Breast epithelium (tissue), 4 donors: ENCODE measurements at places on chromosomes 12 and 14.
A peak's percentile ranks its signal among the peaks of the same experiment; 100 is the strongest.

DNA sequence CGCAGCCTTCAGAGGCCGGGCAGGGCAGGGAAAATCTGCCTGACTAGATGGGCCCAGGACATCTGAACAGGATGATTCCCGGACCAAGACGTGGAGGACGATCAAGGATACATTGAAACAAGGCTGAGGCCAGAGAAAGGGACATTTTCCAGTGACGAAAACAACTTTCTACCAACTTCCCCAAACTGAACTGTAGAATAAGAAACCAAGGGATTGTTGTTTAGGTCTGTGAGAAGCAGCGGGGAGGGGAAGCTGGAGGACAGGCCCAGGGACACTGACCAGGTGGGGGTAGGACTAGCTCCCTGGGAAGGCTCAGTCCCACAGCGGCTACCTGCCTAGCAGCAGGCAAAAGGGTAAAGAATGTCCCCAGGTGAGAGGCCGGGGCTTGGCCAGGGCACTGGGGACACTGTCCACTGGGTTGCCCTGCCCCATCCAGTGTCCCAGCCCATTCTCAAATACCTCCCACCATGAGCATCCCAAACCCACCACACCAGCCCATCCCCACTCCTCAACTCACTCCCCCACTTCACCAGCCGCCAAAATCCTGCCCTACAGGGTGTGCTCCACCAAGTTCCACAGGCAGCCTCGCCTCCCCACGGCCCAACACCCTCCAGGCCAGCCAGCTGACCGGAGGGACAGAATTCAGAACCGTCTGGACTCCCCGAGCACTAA, 995 bp downstream of the TNFRSF1A start:
- no peak for DNase-seq
- peaks cover 16% of the 10 kb centered on the region for H3K4me1 ChIP-seq
- H3K27ac ChIP-seq: peak overlapping the region; percentile 98
- peak overlapping the region; percentile 89 for H3K4me3 ChIP-seq

- H3K27ac ChIP-seq: no peak overlapping the region
- H3K4me1 ChIP-seq: no peaks in the 10 kb centered on the region
- no peak overlapping the region for H3K4me3 ChIP-seq
- no peaks in the 10 kb centered on the region for H3K27me3 ChIP-seq
- no peaks in the 10 kb centered on the region for H3K36me3 ChIP-seq
Observed at GRCh38 chr14:89382901-89383845, 33.9 kb downstream of the FOXN3 start.

DNA sequence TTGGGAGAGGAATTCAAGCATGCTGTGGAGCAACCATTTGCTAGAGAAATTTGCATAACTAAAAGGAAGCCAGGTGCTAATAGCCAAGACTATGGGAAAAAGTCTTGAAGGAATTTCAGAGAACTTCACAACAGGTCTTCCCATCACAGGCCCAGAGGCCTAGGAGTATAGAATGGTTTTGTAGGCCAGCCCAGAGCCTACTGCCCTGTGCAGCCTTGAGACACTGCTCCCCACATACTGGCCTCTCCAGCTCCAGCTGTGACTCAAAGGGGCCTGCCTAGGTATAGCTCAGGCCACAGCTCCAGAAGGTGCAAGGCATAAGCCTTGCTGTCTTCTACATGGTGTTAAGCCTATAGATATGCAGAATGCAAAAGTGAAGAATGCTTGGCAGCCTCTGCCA, 227.1 kb downstream of the SLC2A13 start:
- H3K27ac ChIP-seq: no peak overlapping the region
- no peaks in the 10 kb centered on the region for H3K4me1 ChIP-seq

- peaks cover 2% of the 10 kb centered on the region for H3K36me3 ChIP-seq
- H3K27ac ChIP-seq: no peak overlapping the region
- no peak for DNase-seq
- no peaks in the 10 kb centered on the region for H3K27me3 ChIP-seq
- H3K4me3 ChIP-seq: no peak overlapping the region
Observed at GRCh38 chr12:123676616-123677320, 5.9 kb downstream of the TCTN2 start.

- no peaks in the 10 kb centered on the region for H3K36me3 ChIP-seq
- H3K4me1 ChIP-seq: no peaks in the 10 kb centered on the region
- no peak overlapping the region for H3K4me3 ChIP-seq
- no peak for DNase-seq
- no peak overlapping the region for H3K27ac ChIP-seq
Observed at GRCh38 chr14:78848234-78848820, 678.2 kb downstream of the NRXN3 start.

GRCh38 chr12:74449872-74450271, 87.8 kb upstream of the ATXN7L3B start:
- no peaks in the 10 kb centered on the region for H3K4me1 ChIP-seq
- H3K27me3 ChIP-seq: no peaks in the 10 kb centered on the region
- DNase-seq: no peak
- no peaks in the 10 kb centered on the region for H3K36me3 ChIP-seq
- H3K27ac ChIP-seq: no peak overlapping the region
